ENCODE measurements at places on chromosomes 1 and 21. TPM values are rescaled to one million over a fixed set of nuclear protein-coding genes. Genes with fewer than 3 reads are reported as not detected.

Gene PRKCZ
- total RNA-seq: 2.3 TPM

Gene SPRR2G
- total RNA-seq: not detected

Gene EPHB2
- total RNA-seq: 77.4 TPM

Gene NT5C1A
- total RNA-seq: not detected

Gene DR1
- total RNA-seq: 36.3 TPM

Gene CCDC185
- not detected for total RNA-seq

Gene ENSA
- 93.7 TPM for total RNA-seq

Gene ARHGEF10L
- 0.98 TPM for total RNA-seq

Gene PIK3R3
- 14.9 TPM for total RNA-seq

Gene FAM177B
- not detected for total RNA-seq

Gene DCST2
- total RNA-seq: not detected

Gene FAM229A
- total RNA-seq: 2.0 TPM

Gene GUCA2A
- not detected for total RNA-seq

Gene FCRL4
- total RNA-seq: under 0.01 TPM

Gene KCNA3
- not detected for total RNA-seq

Gene OLFM3
- not detected for total RNA-seq

Gene OPTC
- not detected for total RNA-seq

Gene TSACC
- total RNA-seq: not detected

Gene OR10J1
- not detected for total RNA-seq

Gene SH2D1B
- total RNA-seq: not detected

Gene STIL
- 22.9 TPM for total RNA-seq

Gene PADI2
- not detected for total RNA-seq

Gene PDZK1
- 0.33 TPM for total RNA-seq

Gene GJA5
- total RNA-seq: 2.0 TPM

Gene CFAP45
- total RNA-seq: 1.5 TPM

Gene OR2T2
- not detected for total RNA-seq

Gene TCP10L
- total RNA-seq: not detected

Gene DIO1
- not detected for total RNA-seq

Gene PPFIA4
- under 0.01 TPM for total RNA-seq

Gene DDAH1
- total RNA-seq: 63.7 TPM

Gene DCST1
- not detected for total RNA-seq

All from vein endothelial cell (primary cell).